ENCODE measurements at places on chromosomes 1 and 21.

DNA sequence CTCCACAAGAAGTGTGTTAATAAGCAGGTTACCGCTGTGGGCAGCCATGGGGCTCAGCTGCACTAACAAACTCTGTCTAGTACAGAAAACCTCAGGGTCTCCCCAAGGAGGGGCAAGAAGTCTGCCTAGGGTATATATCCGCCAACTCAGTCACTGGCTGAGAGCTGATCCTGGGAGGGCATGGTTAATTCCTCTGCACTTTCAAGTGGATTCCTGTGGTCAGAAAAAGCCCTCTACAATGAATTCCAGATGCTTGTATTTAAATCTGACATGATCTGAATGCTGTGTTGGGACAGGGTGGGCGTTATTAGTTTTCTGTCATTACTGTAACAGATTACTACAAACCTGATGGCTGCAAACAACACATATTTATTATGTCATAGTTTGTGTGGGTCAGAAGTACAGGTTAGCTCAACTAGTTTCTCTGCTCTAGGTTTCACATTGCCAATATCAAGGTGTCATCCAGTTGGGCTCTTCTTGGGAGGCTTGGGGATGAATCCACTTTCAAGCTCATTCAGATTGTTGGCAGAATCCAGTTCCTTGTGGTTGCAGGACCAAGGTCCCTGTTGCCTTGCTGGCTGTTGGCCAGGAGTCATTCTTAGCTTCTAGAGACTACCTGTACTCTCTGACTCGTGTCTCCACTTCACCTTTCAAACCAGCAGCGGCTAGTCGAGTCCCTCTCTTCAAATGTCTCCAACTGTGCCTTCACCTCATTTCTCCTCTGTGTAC, 8.0 kb upstream of the SELE start:
- DNase-seq, result no peak

DNA sequence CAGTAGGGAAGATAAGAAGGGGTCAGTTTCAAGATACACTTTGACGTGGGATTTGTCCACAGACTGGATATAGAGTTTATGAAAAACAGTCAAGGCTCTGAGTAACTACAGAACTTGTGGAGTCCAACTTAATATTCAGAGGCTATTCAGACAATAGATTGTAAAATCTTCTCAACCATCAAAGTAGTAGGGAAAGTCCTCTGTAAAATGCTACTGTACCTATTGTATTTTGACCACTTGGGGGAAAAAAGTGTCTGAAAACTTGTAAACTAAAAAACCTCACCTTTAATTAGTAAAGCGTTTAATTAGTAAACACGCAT, 10.5 kb downstream of the PTP4A2 start:
- no peak for DNase-seq

- no peak for DNase-seq
Observed at GRCh38 chr1:45412899-45413298, 72.7 kb upstream of the MUTYH start.

DNA sequence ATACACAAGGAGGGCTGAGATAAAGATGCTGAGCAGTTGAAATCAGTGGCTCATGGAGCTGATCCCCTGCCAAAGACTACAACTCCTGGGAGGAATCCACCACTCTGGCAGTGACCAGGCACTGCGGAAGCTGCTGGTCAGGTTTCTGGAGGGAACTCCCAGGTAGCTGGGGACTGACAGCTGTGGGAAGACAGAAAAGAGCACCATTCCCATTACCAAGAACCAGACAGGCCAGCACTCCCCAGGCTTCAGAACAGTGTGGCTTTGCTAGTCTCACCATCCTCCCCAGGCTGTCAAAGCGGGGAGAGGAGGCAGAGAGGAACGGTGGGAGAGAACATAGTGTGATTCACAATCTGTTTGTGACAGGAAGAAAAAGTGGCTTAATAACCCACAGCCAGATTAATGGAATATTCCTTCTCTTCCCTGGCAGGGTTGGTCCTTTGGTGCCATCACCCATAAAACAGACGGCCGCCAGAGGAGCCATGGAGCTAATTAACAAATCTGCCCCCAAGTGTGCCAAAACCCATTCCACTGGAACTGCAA, 92.1 kb downstream of the MAB21L3 start:
- no peak for DNase-seq

DNA sequence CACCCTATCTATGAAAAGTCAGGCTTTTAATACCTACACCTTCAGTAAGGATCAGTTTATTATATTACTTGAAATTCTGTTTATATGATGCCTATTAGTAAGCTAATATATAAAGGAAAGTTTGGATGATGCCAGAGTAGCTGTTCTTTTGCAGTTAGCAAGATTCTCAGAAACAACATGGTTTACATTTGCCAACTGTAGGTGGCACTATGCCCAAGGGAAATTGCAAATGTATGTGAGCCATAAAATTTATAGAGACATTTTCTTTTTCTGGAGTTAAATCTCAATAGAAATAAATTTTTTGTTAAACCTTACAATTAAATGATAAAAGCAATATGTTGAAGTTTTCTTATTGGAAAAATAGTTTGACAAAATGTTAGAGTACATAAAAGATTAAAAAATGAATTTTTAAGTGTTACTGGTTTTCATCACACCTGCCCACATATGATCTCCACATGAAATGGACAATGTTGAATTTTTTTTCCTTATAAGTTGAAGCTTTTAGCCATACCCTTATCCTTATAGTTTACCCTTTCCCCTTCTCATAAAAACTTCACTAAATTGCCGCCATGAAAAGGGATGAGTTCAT, 32.1 kb upstream of the EPHX4 start:
- no peak for DNase-seq

- no peak for DNase-seq
Observed at GRCh38 chr1:160665330-160666078, 18.7 kb upstream of the SLAMF1 start.

- DNase-seq, result no peak
Observed at GRCh38 chr1:220877377-220878095, 1.7 kb upstream of the HLX start.

DNA sequence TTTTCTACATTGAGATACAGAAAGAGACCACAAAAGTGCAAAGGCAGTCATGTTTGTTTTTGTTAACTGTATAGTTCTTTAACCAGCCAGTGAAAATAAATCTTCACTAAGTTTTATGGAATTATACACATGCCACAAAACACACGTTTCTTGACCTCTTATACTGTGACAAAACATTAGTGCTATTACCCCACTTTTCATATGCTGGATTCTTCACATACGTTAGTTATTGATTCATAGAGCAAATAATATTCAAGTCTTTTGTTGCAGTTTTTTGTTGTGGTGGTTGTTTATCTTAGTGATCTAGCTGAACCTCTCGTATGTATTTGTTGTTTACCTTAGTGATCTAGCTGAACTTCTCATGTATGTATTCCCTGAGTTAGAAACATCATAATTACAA, 28.0 kb downstream of the LYPLAL1 start:
- no peak for DNase-seq

DNA sequence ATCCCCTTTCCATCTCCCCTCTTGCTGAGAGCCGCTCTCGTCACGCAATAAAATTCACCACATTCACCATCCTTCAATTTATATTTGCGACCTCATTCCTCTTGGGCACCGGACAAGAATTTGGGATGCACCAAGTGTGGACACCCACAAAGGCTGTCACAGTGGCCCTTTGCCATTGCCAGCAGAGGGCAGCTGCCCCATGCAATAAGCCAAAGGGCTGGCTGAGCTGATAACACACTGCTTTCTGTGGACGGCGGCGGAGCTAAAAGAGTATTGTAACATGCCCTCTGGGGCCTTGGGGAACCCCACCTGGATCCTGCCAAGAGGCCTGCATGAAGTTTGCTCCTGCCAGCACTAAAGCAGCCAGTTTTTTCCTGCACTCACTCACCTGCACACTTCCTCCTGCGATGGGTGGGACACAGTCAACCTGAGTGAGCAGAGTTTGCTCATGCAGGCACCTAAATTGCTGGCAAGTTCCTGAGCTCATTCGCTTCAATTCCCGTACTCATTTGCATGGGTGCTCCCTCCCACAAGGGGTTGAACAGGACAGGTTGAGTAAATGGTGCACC, 792.3 kb upstream of the ADAMTS5 start:
- DNase-seq, result no peak

DNA sequence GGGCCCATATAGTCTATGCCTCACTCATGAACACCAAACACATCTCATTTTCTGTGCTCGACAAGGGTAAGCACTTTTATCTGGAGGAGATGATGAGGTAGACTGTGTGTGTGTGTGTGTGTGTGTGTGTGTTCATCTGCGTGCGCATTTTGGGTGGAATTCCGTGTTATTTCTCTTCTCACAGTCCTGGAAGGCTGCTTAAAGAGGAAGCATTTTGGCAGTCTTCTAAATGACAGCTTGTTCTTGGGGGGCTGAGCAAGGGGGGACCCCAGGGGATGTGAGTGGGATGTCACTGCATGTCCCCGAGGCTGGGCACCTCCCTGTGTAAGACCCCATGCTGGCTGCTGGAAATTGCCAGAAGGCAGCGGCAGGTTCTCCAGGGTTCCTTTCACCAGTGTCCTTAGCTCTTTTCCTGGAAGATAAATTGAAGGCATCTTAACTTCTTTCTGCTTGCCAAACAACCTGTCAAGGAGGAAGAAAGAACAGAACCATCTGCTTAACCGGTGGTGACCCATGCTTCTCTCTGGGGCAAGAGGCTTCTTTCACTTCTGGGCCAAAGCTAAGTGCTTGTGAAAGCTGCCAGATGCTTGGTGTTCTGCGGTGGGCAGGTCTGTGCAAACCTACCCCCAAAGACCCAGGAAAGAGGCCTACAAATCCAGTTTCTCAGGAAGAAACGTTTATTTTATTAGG, 9.9 kb upstream of the RD3 start:
- DNase-seq, result no peak

DNA sequence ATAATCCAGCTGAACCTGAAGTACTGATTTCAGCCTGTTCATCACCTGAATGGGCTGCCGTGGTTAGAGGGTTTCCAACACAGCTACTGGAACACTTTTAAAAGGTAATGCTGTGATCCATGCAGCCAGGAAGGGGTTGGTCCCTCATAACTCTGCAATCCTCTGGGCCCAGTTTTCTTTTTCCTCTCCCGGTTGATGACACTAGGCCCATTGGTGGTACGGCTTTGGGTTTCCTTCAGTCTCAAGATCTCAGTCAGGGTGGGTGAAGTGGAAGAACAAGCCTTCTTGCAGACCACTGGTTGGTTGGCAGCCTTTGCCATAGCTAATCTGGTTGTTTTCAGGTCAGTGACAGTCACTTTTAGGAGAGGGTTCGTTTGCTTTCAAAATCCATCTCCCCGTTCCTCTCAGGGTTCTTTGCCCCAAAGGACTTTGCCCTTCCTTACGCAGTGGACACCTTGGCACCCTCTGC, 502 bp upstream of the SLC35A3 start:
- DNase-seq, result no peak

- no peak for DNase-seq
Observed at GRCh38 chr1:223214261-223214807, 71.3 kb upstream of the TLR5 start.

DNA sequence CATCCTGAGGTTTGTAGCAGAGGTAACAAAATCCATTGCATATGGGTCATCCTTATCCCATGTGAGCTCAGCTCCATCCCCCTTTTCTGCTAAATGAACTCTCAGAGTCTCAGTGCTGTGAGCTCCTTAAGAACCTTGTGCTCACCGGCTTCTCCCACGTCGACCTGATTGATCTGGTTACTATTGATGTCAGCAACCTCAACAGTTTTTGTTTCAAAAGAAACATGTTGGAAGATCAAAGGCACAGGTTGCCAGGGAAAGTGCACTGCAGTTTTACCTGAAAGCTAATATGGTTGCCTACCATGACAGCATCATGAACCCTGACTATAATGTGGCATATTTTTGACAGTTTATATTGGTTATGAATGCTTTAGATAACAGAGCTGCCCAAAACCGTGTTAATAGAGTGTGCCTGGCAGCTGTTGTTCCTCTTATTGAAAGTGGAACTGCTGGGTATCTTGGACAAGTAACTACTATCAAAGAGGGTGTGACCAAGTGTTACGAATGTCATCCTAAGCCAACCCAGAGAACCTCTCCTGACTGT, 131.4 kb downstream of the HS2ST1 start:
- DNase-seq, result peak; percentile 22

DNA sequence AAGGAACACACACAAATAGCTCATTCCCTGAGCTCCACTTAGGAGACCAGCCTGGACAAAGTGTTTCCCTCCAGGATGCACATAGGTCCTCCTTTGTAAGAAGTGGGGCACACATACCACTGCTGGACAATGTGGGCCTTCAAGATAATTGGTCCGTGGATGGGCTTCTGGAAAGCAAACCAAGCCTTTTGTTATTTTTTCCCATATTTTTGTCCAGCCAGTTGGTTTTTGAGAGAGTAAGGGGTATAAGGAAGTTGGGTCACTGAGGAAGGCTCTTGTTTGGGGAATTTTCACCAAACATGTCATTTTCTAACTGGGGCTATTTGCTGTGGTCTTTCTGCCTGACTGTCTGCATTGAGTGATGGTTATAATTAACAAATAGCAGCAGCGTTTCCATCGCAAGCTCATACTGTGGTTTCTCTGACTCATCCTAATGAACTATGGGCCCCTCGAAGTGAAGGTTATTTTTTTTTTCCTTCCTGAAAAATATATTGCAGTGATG, 306.3 kb upstream of the DUSP10 start:
- DNase-seq, result no peak

- DNase-seq, result no peak
Observed at GRCh38 chr1:161223805-161224694, 622 bp upstream of the APOA2 start.

DNA sequence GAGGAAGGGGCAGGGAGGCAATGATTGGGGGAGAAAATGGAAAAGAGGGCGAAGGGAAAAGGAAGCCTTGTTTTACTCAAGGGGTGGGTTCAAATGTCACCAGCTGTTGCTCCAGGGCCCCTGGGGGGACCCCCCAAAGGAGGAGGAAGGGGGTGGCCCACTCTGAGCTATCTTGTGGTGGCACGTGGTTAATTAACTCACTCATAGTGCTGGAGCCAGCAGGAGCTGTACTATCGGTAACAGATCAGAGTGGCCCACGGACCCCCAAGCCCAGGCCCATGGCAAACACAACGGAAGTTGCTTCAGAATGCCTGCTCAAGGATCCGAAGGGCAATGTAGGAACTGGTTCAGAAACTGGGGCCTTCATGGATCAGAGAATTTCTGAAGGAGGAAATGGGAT, 7.2 kb downstream of the TFF2 start:
- DNase-seq, result no peak
